OCI-LY7 (cell line): ENCODE measurements at places on chromosomes 1 and 21.

DNA sequence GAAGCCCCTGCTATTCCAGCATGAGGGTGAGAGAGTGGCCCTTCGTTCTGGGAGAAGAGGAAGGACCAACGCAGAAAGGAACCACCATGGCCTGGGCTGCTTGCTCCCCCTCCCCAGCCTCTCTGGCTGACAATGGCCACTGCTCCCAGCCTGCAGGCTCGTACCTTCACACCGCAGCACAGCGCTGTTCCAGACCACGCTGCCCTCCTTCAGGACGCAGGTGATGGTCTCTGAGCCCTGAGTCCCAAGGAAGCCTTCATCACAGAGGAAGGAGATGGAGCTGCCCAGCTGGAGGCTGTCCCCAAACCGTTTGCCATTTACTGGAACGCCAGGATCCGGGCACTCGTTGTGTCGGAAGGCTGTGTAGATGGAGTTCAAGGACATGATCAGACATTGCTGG, 124.9 kb upstream of the HMGB4 start:
- no peak for DNase-seq

DNA sequence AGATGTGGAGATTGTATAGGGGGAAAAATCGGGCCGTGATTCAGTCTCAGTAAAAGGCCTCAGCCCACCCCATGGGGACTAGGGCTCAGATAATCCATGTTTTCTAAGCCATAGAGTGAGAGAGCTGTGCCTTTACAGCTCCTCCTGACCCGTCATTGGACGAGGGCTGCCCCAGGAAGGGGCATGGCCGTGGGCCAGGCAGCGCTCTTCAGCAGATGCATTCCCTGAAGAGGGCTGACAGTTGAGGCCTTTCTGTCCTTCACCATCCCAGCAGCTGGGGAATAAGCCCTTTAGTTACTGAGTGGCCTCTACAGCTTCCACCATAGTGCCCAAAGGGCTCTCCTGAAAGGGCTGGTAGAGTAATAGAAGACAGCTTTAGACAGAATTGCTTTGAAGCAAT, 57.2 kb downstream of the ST3GAL3 start:
- DNase-seq = no peak

DNA sequence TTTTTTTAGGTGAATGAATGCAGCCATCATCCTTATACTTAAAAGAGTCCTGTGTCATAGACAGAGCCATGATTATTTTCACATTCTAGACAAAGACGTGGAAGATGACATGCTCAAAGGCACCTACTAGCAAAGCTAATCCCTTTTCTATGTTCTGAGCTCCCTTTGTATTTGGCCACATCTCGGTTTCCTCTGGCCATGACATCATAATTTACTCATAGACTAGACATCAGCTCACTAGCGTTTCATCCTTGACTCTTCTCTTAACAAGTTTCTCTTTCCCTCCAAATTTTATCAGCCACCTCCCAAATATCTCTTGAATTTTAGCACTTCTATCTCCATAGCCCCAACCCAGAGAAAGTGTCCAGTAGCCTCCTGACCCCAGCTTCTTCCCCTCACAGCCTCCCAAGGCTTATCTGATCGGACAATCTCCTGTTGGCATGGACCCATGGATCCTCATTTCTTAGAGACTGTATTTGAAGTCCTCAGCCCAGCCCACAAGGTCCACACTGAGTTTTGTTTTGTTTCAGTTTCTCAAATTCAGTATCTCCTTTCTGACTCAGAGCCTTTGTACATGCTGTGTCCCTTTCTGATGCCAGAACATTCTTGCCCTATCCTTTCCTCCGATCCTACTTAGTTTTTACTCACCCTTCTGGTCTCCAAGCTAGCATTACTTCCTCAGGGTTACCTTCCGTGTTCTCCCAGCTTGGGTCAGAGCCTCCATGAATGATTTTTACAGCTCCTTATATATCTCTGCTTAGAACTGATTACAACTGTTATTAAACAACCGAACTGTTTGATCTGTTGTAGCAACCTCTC, 33.0 kb upstream of the EPS8L3 start:
- DNase-seq = no peak

DNA sequence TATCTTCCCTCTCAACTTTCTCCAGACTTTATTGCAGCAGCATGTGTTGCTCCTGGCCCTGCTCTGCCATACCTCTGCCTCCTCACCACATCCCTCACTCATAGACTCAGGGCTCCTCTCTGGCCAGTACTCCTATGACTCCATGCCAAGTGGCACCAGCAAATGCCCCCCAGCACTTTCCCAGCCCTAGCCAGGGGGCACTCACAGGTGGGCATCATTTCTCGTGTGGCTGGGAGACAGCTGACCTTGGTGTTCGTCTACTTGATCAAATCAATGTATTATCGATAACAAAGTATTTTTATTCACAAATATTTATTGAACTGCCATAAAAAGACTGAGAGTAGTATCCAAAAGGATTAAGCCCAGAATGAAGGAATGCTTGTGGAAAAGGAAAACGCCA, 418.2 kb downstream of the FAM72C start:
- DNase-seq = no peak

GRCh38 chr1:186146974-186147373, 228.1 kb downstream of the TPR start:
- no peak for DNase-seq

DNA sequence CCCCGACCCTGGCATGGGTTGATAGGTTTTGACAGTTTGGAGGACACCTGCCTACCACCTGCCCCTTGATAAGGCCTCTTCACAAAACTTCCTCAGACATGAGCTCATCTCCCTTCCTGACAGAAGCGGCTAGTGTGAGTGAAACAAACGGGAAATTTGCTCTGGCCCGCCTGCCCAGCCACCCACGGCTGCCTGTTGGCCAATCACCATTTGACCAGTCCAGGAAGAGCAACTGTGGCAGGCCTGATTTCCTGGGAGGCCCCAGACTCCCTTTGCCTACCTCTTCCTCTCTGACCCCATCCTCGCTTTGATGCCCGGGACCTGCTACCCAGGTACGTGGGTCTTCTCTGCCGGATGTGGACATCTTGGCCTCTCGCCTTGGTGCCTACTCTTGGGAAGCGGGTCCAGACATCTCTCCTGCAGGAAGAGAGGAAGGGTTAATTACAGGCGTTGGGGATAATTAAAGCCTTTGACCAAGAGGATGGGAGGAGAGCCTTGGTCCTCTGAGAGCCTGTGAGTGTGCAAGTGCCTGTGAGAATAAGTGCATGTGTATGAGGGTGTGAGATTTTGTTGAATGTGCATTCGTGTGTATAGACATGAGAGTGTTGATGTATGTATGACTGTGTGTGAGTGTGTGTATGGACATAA, 1.1 kb upstream of the EPHA2 start:
- no peak for DNase-seq

- DNase-seq = no peak
Measured at GRCh38 chr1:67898033-67898726, 64.9 kb upstream of the GNG12 start.

- no peak for DNase-seq
Measured at GRCh38 chr1:227789084-227790033, 26.1 kb upstream of the PRSS38 start.

DNA sequence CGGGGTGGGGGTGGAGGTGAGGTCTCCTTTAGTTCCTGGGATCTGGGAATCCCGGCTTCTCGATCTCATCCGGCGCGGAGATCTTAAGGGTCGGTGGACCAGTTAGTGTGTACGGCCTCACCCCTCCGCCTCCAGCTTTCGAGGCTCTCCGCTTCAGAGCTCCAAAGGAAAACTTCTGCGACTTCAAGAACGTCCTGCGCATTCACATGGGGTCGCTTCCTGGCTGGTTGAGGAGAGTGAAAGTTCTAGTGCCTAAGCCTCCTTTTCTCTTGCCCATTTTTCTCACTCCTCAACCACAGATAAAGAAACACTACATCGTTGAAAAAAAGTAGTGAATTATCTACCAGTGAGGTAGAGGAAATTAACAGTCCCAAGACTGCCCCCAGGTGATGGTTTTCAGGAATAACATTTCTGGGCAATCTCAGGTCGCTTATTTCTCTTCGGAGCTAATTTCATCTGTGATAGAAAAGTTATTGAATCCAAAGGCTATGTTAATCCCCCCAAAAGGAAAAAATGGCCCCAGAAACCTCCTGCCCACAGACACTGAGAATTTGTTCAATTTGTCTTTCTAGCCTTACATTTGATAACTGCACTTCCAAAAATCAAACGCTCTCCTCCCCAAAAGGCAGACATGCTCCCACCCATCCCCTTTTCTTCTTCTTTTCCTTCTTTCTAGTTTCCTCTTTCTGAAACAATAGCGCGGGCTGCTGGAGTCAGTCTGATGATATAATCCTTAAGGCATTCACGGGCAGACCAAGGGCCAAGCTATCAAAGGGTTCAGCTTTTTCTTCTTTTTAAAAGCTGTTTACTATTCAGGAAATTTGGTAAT, 20.6 kb upstream of the TBX15 start:
- peak; percentile 52 for DNase-seq

DNA sequence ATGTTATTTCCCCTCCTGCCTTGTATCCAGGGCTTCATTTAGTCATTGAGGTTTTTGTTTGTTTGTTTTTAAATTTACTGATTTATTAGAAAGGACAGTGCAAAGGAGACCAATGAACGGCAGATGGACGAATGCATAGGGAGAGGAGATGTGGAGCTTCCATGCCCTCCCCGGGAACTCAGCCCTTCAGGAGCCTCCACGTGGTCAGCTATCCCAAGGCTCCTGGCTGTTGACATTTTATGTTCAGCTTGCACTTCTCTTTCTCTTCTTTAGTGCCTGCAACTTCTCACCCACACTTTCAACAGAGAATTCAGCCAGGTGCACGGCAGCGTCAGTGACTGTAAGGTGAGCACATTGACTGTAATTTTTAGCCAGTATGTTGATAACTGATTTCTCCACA, 30.7 kb upstream of the PGD start:
- DNase-seq = no peak

DNA sequence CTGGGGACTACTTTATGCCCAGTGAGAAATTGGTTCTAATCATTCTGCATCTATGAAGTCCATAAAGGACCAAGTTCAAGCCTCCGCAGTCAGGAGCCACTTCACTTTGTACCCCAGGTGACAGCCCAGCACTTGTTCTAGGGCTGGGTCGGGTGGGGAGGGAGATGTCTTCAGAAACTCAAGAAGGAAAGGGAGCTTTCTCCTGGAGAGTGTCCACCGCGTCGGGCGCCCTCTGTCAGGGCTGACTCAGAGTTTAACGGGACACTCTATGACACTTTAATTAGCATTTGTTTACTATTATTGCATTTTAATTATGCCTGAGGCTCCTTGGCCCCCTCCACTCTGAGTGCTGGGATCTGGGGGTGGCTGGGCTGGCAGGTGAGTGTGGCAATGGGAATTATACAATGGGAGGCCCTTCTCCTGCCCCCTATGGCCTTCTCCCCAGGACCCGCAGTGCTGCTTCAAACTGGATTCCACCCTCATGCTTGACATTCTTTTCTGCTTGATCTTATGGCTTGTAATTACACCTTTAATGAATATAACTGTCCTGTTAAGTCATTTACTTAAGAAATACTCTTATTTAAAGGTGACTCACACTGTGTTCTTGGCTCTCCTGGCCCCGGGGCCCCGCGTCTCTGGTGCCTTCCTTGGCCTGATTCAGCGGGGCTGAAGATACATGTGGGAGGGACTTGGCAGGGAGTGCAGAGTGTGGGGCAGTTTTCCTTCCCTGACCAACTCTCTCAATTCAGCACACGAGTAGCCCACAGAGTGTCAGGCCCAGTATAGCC, 136.6 kb downstream of the PLXNA2 start:
- DNase-seq = no peak

- DNase-seq = no peak
Measured at GRCh38 chr1:234710936-234711724, 101.2 kb upstream of the IRF2BP2 start.

DNA sequence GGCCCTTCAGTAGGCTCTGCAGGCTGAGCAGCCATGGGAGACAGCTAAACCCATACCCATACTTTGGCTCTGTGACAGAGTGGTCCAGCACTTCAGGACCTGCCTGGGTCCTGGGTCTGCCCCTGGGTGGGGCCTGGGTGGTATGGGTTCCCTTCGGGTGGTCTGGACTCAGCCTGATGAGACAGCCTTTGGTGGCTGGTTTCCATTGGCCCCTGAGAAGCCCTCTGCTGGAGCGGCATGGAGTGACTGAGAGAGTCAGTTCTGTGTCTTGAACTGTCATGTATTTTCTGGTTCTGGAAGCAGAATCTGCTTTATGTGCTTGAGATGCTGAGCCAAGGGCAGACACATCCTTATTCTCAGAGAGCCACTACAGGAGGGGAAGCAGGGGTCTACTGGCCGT, 31.3 kb upstream of the KCNA2 start:
- DNase-seq = peak; percentile 58

- peak; percentile 90 for DNase-seq
Measured at GRCh38 chr1:9413071-9413876, 120.6 kb downstream of the SPSB1 start.

- peak; percentile 48 for DNase-seq
Measured at GRCh38 chr1:158149577-158150269, 31.0 kb upstream of the CD1D start.

DNA sequence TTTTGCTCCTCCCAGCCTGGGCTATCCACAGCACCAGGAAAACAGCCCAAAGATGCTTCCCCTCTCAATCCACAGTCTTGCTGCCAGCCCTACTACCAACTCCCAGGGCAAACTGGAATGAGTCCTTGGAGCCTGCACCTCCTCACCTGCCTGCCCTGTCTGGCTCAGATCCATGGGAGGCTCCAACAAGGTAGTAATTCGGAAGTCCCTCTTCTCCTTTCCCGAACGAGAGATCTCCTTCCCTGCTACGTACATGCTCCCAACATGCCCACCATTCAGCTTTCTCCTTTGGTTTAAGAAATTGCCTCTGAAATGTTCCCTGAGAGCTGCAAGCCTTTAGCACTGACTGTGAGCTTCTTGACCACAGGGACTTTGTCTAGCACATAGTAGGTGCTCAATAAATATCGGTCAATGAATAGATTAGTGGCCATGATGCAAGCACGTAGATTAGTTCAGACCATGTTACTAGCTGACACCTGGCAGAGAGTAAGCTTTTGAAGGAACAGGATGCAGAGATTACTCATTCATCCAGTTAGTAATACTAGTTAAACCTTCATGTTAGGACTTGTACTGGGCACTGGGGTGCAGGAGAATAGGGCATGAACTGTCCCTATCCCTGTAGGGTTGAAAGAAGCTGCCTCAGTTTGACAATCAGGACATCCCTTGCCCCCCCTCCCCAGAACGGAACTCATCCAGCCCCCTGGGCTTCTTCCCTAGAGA, 80.1 kb downstream of the DISP3 start:
- no peak for DNase-seq

DNA sequence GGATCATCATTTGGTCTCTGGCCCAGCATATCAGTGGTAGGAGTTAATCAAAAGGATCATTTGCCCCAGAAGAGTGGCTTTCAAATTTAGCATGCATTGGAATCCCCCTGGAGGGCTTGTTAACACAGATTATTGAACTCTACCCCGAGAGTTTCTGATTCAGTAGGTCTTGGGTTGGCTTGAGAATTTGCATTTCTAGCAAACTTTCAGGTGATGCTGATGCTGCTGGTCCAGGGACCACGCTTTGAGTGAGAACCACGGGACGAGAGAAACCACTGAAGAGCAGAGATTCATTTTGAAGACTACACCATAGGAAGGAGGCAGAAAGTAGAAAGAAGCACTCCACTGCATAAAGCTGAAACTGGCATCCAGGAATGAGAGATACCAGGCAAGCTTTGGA, 81.3 kb upstream of the DUSP10 start:
- DNase-seq = no peak
